ENCODE measurements at places on chromosomes 7 and 10.

- DNase-seq = no peak
Measured at GRCh38 chr7:28304290-28304689, 108.0 kb upstream of the CREB5 start.

- DNase-seq = no peak
Measured at GRCh38 chr10:83648201-83648600, 491.1 kb upstream of the GHITM start.

GRCh38 chr10:8637640-8638039, 583.2 kb downstream of the GATA3 start:
- DNase-seq = no peak

- DNase-seq = no peak
Measured at GRCh38 chr7:11931307-11931706, 99.3 kb upstream of the THSD7A start.

- no peak for DNase-seq
Measured at GRCh38 chr10:115049960-115050359, 43.2 kb upstream of the ATRNL1 start.

DNA sequence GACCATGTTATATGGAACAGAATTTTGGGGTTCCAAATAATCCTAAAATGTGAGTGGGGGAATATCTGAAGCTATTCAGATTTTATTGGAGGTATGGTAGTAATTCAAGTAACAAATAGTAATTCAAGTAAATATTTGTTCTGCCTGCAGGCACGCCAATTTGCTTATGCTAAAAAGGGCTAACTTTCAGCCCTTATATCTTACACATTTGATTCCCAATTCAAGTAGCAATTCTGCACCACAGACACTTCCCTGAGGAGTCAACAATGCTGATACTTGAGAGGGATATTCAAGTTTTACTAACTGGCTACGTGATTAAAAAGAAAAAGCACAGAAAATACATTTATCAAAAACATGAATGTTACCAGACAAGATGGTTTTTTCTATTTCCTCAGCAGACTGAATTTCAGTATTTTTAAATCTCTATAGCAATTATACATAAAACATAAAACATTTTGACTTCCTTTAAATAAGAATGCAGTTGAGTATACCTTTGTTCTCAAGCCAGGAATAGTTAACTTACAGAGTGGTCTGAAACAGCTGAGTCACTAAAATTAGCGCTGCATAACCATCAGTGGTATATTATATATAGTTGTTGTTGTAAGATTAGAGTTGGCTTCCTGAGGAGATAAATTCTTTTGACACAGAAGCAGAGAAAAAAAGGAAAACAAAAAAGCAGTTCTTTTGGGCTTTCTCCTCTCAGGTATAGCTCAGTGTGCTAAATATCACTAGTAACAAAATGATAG, 33.9 kb downstream of the MTPN start:
- DNase-seq = no peak

GRCh38 chr10:2921956-2922680, 145.2 kb upstream of the PFKP start:
- no peak for DNase-seq

- no peak for DNase-seq
Measured at GRCh38 chr7:24595671-24596418, 22.6 kb downstream of the PALS2 start.
